Lung (tissue), 17 donors: ENCODE measurements at places on chromosomes 7 and 10.

GRCh38 chr7:139655305-139655704 lies 122.5 kb downstream of the HIPK2 start:
- no peak for DNase-seq

GRCh38 chr10:130440971-130441370 lies 304.8 kb downstream of the GLRX3 start:
- DNase-seq, result no peak

- DNase-seq, result peak; percentile 49
These were observed 951 bp downstream of the ZNF25 start for GRCh38 chr10:37975401-37975991.

DNA sequence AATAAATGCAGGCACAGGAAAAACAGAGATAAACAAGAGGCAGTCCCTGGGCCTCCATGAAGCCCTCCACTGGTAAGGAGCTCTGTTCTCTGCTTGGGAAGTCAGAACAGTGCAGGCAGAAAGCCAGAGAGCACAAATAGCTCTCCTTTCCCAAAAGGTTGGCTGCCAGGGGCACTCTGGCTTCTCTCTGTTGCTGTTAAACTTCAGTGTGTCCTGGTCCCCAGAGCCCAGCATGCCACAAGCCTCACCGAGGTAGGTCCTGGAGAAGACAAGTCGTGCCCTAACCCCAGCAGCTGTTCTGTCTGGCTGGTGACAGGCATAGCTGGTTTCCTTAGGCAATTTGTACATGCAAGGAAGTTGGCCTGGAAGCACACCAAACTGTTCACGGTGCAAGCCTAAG lies 17.3 kb downstream of the SLC16A12 start:
- no peak for DNase-seq

GRCh38 chr10:123129618-123130271 lies 6.0 kb upstream of the HMX3 start:
- no peak for DNase-seq

DNA sequence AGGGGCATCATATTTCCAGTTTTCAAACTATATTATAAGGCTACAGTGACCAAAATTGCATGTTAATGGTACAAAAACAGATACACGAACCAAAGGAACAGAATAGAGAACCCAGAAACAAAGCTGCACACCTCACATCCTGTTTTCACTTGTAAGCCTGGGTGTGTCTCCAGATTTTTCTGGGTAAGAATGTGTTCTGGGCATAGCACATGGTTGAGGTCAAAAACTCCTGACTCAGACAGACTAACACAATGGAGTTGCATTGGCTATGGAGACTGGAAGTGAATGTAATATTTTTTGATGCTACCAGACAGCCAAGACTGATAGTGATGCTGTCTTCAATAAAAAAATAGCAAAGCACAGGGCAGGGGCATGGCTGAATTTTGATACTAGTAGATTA lies 1175.2 kb downstream of the NXPH1 start:
- no peak for DNase-seq

- no peak for DNase-seq
These were observed 59.0 kb upstream of the HABP2 start for GRCh38 chr10:113493882-113494301.

- no peak for DNase-seq
These were observed 24.1 kb upstream of the ABCA13 start for GRCh38 chr7:48147078-48147591.
